T-cell (primary cell): ENCODE measurements at places on chromosomes 6 and 20.

GRCh38 chr20:45111799-45112471 lies 3.0 kb downstream of the WFDC5 start:
- DNase-seq, result no peak

- DNase-seq, result no peak
Measured at GRCh38 chr20:10611357-10611756, 62.4 kb downstream of the JAG1 start.

GRCh38 chr6:168217880-168218537 lies 101.6 kb downstream of the DACT2 start:
- DNase-seq, result no peak

DNA sequence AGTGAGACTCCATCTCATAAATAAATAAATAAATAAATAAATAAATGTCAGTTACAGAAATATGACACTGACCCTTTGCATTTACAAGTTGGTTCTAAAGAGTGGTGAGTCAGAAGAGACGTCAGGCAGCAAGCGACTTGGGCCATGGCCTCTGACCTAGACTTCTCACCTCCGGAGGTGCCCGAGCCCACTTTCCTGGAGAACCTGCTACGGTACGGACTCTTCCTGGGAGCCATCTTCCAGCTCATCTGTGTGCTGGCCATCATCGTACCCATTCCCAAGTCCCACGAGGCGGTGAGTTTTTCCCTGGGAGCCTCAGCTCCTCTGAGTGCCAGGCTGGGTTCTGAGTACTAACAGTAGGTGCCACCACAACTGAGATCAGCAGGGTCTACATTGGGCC lies 11.7 kb downstream of the MANBAL start:
- no peak for DNase-seq

DNA sequence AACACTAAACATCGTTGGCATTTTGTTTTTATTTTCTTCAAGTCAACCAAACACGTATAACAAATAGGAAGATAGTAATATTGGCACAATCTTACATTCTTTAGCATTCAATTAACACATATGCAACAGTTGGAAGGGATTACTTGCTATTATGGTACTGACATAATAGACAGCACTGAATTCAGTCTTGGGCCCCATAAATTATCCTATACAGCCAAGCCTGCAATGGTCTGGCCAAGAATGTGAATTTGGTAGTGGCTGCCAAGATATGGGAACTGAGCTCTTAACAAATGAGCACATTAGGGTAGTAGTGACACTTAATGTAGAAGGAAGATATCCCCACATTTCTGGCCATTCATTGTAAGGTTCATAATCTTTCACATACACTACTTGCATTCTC lies 44.8 kb upstream of the ARHGAP18 start:
- DNase-seq, result no peak

GRCh38 chr6:102918161-102918560 lies 1524.7 kb downstream of the GRIK2 start:
- no peak for DNase-seq

DNA sequence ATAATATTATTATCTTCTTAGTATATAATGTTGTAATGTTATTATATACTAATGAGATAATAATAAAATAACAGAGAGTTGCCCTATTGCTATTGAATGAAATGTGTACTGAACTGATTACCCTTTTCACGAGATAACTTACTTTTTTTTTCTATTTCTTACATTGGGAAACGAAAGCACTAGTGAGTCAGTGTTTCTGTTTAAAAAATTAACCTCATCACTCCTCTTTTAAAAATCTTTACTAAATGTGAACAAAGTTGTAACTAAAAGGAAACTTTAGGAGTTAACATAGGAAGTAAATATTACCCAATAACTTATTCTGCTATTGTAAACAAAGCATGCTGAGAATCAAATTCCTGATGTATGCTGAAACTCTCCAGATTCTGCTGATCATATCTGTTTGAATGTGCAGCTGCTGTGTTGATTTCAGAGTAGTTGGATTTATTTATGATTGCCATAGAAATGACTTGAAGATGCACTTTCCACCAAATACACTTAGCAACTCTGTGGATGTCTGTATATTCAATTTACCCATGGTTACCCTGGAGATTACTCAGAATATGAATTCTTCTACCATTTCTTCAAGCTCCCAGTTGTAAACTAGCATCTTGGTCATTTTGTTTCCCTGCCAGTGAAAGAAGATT lies 523.4 kb downstream of the TENT5A start:
- no peak for DNase-seq

GRCh38 chr6:26493258-26493657 lies 6.8 kb upstream of the BTN1A1 start:
- DNase-seq, result no peak

DNA sequence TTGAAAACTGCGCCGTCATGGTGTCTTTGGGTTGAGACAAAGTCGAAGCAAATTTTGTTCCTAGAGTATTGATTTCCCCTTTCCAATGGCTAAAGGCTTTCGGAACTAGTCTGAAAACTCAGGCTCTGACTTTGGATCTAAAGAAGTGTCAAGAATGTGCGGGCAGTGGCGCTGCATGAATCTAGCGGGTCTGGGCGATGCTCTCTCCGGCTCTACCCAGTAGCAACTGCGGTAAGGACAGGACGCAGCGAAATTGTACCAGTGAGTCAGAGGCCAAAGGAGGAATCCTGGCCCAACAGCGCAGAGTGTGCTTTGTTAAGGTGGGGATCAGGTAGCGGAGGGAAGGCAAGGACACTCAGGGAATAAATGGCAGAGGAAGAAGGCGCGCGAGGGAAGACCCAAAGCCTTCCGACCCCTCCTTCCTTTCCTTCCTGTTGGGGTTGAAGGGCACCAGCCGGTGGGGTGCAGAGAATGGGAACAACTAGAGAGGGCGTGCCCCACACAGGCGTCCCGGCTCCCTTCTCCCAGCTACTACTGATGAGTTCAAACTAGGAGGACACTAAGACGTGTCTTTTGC lies 32.1 kb downstream of the HLA-F start:
- DNase-seq, result no peak

GRCh38 chr6:15913573-15913972 lies 215.3 kb upstream of the MYLIP start:
- no peak for DNase-seq

DNA sequence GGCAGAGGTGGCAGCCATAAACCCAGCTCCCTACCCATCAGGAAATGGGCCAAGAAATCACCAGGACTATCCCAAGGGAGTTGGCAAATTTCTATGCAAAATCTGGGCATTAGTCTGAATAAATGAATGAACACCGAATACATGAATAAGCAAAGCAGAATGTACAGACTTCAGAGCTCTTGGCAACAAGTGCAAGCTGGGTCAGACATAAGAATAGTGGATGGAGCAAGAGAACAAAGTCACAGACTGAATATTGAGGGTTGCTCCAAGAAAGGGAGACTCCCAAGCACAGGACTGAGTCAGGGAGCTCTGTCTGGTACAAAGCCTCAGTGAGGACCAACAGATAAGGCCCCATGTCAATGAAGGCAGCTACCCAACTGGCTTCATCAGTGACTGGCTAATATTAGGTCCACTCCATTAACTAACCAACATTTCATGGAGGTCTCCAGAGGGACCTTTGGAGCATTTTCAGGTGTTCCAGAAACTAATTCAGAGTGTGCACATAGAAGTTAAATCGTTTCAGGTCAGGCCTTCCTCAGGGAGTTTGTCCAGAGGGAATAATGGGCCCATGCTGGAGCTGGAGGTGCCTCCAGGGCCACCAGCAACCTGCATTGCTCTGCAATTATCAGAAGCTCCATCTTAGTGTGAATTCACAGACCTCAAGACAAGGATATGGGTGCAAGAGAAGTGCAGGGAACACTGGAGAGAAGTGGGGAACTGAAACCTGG lies 191.5 kb upstream of the RALGAPA2 start:
- DNase-seq, result no peak

- no peak for DNase-seq
Measured at GRCh38 chr20:54174457-54175175, 830 bp upstream of the CYP24A1 start.

DNA sequence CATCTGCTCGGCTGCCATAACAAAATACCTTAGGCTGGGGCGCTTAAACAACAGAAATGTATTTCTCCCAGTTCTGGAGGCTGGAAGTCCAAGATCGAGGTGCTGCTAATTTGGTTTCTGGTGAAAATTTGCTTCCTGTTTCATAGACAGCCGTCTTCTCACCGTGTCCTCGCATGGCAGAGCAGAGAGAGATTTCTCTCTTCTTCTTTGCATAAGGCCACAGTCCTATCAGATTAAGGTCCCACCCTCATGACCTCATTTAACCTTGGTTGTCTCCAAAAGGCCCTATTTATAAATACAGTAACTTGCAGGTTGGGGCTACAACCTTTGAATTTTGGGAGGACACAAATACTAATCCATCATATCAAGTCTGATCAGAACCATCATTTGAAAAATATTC lies 544.3 kb downstream of the KIF16B start:
- DNase-seq, result no peak

DNA sequence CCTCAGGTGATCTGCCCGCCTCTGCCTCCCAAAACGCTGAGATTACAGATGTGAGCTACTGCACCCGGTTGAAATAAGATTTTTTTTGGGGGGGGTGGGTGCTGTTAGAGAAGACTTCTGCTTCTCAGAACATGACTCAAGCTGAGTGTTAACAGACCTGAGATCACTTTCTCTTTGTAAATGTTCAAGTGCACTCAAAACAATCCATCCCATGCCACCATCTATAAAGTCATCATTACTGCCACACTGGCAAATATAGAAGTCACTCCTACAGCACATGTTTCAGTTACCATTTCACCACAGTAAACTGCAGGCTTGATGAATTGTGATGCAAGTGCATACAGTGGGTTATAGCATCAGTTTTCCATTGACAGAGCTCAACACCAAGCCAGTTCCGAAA lies 9.0 kb downstream of the VPS16 start:
- no peak for DNase-seq

- DNase-seq, result no peak
Measured at GRCh38 chr6:156880913-156881312, 103.7 kb downstream of the ARID1B start.

DNA sequence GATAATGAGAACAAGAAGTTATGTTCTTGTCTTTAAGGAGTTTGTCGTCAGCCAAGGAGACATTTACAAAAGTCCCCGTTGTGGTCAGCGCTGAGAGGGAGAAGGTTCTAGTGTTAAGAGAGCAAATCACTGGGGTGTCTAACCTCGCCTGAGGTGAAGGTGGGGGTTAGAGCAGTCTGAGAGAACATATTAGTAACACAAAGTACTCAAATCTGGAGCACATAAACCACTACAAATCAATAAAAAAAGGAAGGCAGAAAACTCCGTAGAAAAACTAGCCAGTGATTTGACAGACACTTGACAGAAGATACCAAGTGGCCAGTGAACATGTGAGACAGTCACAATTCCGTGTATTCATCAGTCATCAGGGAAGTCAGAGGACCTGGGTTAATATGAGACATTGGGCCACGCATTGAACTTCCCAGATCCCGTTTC lies 45.4 kb downstream of the CDS2 start:
- no peak for DNase-seq

DNA sequence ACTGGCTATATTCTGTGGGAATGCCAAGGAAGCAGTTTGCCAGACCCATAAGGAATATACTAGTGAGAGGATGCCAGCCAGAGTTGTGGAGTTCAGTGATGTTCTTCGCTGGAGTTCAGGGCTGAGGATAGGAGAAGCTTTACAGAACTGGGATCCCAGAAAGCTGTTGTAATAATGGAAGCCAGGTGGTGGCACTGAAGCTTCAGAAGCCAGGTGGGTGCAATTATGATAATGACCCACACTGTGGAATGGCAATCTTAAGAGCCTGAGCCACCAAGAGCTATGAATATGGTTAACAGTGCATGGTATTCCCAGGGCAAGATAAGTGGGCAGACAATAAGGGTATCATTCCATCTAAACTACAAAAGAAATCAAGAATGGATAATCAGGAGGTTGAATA lies 25.1 kb upstream of the ENPP1 start:
- DNase-seq, result no peak

- DNase-seq, result no peak
Measured at GRCh38 chr20:25310921-25311728, 63.2 kb downstream of the PYGB start.

GRCh38 chr20:56200456-56200855 lies 48.1 kb upstream of the MC3R start:
- no peak for DNase-seq

- DNase-seq, result no peak
Measured at GRCh38 chr6:33967265-33967767, 163.5 kb upstream of the MLN start.

DNA sequence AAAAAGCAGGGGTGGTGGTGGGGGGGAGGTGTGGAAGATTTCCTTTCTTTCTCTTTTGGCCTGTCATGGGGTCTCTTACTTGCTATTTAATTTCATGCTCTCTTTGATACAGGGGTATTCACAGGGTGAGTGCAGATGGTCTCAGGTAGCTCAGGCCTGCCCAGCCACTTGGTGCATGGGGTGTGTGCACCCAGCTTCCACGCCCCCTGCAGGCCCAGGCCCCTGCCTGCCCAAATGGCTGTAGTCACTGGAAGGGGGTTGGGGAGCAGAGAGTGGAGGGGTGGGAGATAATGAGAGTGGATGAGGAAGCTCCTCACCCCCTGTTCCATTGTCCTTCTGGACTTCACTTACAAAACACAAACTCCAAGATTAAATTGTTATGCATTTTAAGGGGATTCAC lies 133.6 kb upstream of the SGK1 start:
- DNase-seq, result no peak

DNA sequence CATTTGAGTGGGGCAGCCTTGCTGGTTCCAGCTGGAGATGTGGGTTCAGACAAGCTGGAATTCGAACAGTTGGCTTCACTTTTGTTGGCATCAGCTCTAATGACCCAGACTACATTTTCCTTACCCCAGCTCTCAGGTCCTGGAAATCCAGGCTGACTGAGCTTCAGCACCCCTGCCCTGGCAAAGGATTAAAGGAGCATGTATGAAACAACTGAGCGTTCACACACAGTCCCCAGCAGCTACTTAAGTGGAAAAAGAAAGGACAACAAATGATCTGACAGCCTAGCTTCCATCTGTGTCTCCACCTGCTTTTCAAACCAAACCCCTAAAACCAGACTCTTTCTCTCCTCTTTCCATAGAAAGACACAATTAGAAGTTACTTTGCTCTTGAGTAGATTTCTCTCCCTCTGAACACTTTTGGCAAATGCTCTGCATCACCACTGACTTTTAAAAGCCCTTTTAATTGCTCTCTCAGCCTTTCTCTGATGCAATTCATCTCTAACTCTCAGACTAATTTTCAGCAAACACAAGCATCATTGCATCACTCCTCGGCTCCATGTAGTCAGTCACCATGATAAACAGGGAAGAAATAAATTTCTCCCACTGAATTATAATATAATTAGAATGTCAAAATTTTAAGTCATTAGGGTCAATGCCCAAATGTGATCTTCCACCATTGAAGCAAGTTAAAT lies 28.1 kb downstream of the ROS1 start:
- DNase-seq, result no peak

DNA sequence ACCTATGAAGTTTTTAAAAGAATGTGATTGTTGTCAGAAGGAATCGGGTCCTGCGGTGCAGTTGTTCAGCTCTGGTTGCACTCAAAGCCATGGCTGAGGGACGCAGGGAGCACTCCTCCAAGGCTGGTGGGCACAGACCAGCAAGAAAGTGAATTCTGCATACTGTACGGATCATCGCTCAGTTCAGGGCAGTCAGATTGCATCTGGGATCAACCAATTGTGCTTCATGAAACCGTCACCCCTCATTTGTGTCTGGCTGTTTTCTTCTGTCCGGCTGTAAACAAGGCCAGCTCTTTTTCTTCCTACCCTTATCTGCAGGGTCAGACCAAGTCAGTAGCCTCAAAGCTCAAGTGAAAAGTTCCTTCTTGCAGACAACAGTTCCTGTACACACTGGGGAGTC lies 478.3 kb downstream of the TFAP2A start:
- no peak for DNase-seq
